NCI-H2081 treated with DMSO at 0.1 percent for 48 hours (cell line): ENCODE measurements at places on chromosomes 2 and 18.

DNA sequence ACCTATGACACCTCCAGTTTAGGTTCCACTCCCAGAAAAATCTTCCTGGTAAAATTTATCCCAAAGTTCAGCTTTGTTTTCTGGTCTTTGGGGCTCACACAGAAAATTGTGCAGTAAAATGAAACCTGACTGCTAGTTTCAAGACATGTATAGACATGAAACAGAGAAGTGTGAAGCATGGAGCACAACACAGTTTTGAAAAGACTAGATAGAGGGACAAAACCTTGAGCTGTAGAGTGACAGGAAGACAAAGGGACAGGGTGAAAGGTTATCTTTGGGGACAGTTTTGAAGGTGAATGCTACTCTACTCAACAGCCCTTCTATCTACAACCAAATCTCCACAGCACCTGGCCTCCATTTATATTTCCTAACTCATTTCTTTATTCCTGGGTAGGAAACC, 352.6 kb downstream of the RBM43 start:
- no peak for DNase-seq

- DNase-seq, result no peak
Observed at GRCh38 chr18:955384-956066, 50.9 kb downstream of the ADCYAP1 start.

GRCh38 chr18:76725445-76725844, 96.9 kb upstream of the ZNF236 start:
- DNase-seq, result no peak

DNA sequence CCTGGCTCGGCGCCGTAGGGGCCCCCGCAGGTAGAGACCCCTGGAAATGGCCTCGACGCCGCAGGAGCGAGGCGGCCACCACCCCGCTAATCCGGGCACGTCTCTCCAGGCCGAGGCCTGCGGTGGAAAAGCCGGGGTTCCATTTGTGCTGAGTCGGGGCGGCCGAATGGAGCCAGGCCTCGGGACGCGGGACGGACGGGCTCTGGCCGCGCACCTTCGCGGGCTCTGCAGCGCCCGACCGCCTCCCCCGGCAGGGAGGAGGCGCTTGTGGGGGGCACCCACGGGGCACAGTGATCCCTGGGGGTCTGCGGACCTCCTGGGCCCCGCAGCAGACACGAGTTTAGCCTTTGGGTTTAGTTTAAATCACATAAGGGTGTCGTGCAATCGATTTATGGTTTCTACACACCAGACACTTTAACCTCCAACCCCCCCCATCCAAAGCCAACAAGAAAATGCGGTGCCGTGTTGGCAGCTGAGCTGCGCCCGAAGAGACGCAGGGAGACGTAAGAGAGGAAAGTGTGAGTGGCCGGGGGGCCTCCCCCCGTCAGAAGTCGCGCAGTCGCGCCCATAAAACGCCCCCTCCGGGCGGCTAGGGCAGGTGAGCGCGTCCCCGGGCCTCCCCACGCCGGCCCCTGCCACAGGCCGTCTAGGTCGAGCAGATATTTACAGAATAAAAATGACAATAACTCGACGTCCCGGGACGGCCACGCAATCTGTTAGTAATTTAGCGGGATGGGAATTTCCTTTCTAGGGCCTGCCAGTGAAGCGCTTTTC, 1.0 kb upstream of the NFATC1 start:
- DNase-seq, result no peak

GRCh38 chr18:32958746-32959145, 185.9 kb upstream of the KLHL14 start:
- no peak for DNase-seq

DNA sequence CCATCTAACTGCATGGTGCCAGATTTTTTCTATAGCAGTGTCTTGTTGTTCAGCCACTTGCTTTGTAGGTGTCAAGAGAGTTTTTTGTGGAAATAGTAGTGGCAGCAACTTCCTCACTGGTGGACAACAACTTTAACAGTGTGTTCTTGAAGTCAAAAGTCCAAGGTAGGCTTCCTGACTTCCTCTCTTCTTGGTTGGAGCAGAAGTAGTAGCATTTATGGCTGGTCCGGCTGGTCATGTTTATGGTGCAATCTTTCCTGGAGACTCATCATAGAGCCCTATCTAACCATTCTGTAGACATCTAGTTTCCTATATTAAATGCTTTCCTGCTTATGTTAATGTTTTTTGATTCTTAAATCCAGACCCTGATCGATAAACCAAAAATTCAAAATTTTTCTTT, 11.7 kb downstream of the GPR75 start:
- DNase-seq, result no peak

- DNase-seq, result no peak
Observed at GRCh38 chr2:64839844-64840243, 149.4 kb upstream of the SLC1A4 start.

DNA sequence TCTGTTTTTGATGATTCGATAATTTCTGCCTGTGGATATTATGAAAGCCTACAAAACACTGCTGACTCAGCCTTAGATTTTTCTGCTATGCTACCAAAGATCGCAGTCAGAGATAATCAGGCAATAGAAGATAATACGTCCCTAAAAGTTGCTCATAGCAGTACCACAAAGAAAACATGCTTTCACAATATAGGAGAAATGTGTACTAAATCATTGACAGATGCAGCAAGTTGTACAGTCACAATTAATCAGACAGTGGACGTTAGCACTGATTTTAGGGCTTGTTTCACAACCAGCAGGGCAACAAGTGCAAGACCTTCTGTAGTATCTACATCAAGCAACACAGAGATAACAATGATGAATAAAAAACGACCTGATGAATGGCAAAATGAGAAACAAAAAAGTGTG, 19.5 kb downstream of the RBM44 start:
- DNase-seq, result no peak

DNA sequence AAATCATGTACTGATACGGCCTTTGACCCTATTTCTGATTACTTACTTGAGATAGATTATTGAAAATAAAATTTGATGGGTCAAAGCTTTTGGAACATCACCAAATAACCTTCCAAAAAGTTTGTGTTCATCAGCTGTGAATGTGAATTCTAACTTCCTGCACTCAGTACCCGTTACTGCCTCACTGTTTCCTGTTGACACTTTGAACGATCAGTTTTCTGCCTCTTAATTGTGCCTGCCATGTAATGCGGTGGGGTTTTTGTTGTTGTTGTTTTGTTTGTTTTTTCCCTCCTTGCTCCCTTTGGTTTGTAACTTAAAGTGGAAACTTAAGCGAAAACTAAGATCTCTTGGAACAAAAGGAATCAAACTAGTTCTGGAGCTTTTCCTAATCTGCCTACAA, 18.9 kb downstream of the ATG16L1 start:
- no peak for DNase-seq

- no peak for DNase-seq
Observed at GRCh38 chr2:55357927-55358326, 61.7 kb downstream of the CCDC88A start.

DNA sequence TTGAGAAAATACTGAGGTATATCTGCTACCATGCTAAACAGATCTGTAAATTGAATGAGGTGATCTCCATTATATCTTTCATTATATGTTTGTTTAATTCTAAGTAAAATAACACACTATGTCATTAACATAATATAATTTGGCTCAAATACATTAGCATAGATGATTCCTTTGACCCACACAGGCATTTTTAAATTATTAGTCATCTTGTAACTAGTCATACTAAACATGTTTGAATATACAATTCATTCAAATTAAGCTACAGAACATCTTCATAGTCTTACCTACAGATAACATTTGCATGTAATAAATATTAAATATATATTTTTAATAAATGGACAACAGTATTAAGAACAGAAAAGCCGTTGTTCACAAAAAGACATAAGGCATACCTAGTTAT, 52.7 kb upstream of the KYNU start:
- DNase-seq, result no peak

DNA sequence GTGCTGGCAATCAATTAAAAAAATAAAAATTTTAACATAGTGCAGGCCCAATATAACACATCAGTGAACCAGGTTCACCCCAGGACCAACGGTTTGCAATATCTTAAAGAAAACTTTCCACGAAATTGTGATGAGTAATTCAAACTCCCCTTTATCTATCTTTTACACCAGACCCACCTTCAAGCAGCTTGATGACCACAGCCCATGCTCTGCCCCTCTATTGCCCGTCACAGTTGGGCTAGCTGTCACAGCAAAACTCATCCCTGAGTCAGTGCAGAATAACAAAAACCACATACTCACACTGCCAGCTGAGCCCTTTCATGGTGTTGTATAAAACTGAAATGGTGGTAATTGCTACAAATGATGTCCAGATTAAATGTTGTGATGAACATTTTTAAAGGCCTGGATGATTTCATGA, 112.5 kb upstream of the CREB1 start:
- no peak for DNase-seq

GRCh38 chr18:23504720-23505119, 1.4 kb downstream of the RMC1 start:
- no peak for DNase-seq

DNA sequence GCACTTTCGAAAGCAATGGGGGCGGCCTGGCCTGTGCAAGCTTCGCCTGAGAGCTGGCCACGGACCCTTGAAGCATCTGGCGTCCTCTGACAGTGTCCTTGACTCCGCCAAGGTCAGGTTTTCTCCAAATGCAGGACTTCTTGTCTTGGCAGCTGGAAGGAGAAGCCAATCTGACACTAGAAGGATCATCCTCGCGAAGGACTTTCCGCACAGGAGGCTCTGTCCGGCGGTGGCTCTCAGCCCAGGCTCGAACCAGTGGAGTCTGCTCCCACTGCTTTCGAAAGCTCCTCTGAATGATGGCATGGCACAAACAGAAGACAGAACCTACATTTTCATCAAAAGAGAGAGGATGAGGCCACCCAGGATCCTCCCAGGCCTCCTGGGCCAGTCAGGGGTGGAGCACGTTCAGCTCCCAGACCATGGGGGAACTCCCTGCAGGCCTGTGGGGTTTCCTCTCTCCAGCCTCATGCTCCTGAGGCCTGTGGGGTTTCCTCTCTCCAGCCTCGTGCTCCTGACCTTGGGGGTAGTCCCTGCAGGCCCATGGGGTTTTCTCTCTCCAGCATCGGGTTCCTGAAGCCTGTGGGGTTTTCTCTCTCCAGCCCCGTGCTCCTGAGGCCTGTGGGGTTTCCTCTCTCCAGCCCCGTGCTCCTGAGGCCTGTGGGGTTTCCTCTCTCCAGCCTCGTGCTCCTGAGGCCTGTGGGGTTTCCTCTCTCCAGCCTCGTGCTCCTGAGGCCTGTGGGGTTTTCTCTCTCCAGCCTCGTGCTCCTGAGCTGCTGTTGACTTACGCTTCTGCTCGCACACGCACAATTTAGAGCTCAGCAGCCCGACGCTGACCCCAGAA, 396.5 kb upstream of the SALL3 start:
- no peak for DNase-seq

DNA sequence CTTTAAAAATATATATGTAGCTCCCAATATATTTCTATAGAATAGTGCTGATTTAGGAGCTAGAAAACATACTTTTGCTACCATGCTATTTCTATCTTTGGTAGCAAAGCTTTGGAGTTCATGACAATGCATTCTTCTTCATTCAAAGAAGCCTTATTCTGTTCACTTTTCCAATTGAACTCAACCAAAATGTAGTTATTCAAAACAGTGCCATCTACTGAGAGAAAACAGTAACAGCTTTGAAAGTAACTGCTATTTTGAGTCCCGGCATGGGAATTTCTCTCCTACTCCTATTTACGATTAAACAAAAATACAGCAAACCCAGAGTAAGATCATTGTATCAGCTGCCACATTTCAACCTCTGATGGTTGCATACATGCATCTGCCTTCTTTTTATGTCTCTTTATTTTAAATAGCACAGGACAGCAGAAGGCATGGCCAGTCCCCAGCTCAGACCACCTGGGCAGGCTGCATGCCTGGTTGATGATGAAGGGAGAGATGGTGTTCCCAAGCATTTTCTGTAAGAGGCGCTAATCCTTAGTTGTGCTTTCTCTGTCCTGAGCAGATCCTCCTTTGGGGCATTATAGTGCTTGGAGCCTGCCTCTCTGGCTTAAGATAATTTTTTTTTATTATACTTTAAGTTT, 69.7 kb upstream of the SULT1C3 start:
- DNase-seq, result no peak

- no peak for DNase-seq
Observed at GRCh38 chr2:45089554-45090261, 80.5 kb upstream of the SIX2 start.

- DNase-seq, result no peak
Observed at GRCh38 chr18:47893939-47894699, 36.3 kb downstream of the SMAD2 start.

DNA sequence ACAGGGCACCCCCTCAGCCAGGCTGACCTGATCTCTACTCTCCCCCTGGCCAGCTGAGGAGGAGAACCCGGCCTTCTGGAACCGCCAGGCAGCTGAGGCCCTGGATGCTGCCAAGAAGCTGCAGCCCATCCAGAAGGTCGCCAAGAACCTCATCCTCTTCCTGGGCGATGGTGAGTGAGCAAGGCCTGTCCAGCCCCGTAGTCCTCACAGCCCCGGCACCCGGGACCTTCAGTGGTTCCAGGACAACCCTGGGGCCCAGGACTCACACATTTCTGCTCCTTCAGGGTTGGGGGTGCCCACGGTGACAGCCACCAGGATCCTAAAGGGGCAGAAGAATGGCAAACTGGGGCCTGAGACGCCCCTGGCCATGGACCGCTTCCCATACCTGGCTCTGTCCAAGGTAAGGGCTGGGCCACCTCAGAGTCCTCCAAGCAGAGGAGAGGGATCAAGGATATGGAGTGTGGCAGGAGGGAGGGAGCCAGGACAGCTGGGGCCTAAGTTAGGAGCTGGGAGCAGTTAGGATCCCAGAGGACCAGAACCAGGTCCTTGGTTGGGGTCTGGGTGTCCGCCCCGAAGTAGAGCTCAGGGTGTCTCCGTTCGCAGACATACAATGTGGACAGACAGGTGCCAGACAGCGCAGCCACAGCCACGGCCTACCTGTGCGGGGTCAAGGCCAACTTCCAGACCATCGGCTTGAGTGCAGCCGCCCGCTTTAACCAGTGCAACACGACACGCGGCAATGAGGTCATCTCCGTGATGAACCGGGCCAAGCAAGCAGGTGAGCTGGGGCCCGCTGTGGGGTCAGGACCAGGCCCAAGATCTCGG, 555 bp downstream of the ALPI start:
- no peak for DNase-seq

DNA sequence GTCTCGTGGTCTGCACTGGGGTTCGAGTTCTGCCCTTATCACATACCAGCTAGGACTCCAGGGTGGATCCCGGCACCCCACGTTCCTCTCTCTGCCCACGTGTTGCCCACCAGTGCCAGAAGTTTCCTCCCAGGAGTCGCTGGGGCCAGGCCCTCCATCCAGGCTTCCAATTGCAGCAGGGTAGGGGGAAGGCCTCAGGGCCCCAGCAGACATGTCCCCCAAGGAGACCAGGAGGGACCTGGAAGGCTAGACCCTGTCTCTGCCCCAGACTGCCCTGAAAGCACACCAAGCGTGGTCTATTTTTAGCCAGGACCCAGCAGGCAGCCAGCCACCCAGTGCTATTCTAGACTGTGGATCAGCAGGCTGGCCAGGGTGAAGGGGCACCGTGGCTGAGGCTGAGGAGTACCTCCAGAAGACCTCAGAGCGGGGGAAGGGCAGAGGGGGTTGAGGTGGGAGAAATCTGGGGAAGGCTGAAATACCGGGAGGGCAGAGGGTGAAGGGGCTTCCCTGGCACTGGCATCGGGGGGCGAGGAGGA, 18.8 kb upstream of the TNS1 start:
- no peak for DNase-seq
